ENCODE measurements at places on chromosomes 7 and 10. TPM values are rescaled to one million over a fixed set of nuclear protein-coding genes. Genes with fewer than 3 reads are reported as not detected.
A peak's percentile ranks its signal among the peaks of the same experiment; 100 is the strongest.

The CLEC5A gene
- not detected for total RNA-seq

The OR2A14 gene
- total RNA-seq: not detected

The NUP205 gene
- 87.2 TPM for total RNA-seq

DNA sequence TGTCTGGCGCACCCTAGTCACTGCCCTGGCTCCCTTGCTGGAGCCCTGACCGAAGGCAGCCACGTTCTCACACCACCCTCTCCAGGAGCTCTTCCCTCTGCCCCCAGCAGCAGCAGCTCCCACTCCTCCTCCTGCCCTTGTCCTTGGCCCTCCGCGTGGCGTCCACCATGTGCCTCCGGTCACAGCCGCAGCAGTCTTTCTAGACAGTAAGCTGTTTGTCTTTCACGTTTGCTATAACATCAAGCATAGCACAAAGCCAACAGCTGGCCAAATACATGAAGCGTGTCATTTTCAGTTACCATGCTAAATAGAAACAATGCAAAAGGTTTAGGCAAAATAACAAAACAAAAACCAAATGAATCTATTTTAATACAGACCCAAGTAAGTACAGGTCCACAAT, 3.3 kb downstream of the PITRM1 start:
- DNase-seq: no peak
- peaks cover 10% of the 10 kb centered on the region for H3K36me3 ChIP-seq
- no peak overlapping the region for H3K27ac ChIP-seq
- no peak overlapping the region for H3K4me3 ChIP-seq

DNA sequence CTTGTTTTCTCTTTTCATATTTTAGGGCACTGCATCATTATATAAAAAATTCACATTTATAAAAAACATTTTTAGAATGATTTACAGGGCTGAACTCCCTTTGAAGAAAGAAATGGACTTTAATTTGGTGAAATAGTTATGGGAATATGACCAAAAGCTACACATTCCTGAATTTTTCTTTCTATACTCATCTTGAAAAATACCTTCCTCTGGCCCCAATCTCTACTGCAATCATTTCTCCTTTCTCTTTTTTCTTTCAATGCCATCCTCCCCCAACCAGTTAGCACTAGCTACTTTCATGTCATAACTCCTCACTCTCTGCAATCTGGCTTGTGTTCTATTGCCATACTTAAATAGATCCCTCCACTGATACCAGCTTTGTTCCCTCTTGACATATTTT, 6.2 kb downstream of the WNT8B start:
- H3K4me1 ChIP-seq: no peaks in the 10 kb centered on the region
- no peaks in the 10 kb centered on the region for H3K36me3 ChIP-seq
- no peak for DNase-seq
- H3K27me3 ChIP-seq: peaks cover 17% of the 10 kb centered on the region
- H3K27ac ChIP-seq: no peak overlapping the region

DNA sequence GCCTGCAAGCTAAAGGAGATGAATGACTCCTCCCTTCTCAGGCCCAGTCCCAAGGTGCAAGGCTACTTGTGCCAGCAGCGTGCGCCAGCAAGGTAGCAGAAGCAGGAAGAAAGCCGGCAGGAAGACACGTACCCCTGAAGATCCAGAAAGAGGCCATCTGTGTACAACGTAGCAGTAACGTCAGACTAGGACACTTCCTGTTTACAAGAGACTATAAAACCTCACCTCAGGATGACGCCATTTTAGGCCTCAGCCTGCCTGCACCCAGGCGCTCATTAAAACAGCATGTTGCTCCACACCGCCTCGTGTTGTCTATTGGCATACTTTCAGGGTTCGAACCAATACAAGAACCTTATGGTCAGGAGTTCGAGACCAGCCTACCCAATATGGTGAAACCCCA, 41.4 kb upstream of the SNX10 start:
- H3K36me3 ChIP-seq: no peaks in the 10 kb centered on the region
- H3K4me1 ChIP-seq: no peaks in the 10 kb centered on the region
- no peak overlapping the region for H3K27ac ChIP-seq
- H3K27me3 ChIP-seq: peaks cover 23% of the 10 kb centered on the region

The CYP3A4 gene
- total RNA-seq: 0.35 TPM

DNA sequence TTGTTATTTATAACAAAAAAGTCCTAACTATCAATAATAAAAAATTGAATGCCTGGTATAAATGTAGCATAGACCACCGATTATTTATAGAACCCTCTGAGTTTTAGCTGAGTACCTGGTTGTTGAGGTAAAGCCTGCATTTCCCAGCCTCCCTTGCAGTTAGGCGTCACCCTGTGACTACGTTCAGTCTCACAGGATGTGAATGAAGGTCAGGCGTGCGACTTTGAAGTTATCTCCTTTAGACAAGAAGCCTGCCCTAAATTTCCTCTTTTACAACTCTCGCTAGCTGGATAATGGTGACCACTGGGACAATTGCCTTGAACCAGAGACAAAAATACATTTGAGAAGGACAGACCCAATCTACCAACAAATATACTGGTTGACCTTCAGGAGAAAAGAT, 67.5 kb upstream of the TES start:
- 0 out of 2 replicates have a peak, but pooled peaks cover 2% of the 10 kb centered on the region for H3K27me3 ChIP-seq
- peaks cover 13% of the 10 kb centered on the region for H3K4me1 ChIP-seq
- H3K27ac ChIP-seq: no peak overlapping the region
- no peak for DNase-seq
- no peak overlapping the region for H3K4me3 ChIP-seq

DNA sequence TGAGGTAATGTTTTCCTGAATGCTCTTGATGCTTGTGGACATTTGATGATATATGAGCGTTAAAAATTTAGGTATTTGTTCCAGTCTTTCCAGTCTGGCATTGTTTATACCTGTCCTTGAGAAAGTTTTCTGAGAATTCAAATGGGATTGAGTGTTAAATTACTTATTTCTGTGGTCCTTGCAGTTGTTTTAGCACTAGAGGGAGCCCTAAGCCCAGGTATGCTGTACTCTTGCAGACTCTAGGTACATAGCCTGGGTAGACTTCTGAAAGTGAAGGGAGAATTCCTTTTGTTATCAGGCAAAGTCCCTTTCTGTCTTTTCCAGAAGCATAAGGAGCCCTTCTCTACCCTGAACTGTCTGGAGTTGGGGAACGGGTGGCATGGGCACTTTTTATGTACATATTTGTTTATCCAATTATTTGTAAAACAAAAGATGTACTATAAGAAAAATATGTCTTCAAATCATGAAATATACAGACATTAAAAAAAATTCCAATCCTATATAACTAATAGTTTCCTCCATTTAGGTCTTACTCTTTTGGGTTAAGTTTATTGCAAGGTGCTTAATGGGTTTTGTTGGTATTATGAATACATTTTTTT, 262.1 kb downstream of the ATRNL1 start:
- H3K27ac ChIP-seq: no peak overlapping the region
- H3K36me3 ChIP-seq: no peaks in the 10 kb centered on the region
- DNase-seq: peak; percentile 63
- H3K4me3 ChIP-seq: no peak overlapping the region
- no peaks in the 10 kb centered on the region for H3K27me3 ChIP-seq

The CALCR gene
- not detected for total RNA-seq

DNA sequence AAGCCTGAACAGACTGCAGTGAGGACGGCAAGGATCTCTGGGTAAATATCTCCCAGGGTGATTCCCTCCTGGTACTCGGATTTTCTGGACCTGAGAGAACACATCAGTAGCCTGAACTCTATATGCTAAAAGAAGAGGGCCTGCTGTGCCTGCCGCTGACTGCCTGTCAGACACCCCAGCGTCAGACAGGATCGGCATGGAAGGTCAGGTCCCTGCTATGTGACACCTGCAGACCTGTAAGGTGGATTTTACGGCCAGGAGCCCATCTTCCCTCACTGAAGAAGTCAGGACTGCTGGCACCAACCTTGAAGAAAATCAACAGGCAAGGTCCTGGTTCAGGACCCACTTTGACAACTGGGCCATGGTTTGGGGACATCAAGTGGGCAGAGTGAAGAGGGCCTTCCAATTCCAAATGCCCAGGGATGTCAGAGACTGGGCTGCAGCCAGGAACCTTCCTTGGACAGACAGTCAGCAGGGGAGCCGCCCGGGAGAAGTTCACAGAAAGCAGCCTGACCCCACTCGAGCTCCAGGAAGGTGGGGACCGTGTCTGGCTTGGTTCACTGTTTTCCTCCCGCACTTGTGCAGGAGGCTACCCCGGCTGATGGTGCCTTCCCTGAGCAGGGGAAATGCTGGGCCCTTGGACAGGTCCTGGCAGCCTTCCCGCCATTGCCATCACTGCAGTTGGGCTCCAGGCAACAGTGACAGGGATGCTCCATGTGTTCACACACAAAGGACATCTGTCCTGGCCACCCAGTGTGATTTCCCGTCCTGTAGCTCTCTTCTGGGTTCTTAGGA, 91.8 kb upstream of the LANCL2 start:
- DNase-seq: no peak
- H3K27me3 ChIP-seq: peaks cover 50% of the 10 kb centered on the region
- H3K4me1 ChIP-seq: no peaks in the 10 kb centered on the region
- no peak overlapping the region for H3K27ac ChIP-seq
- H3K36me3 ChIP-seq: no peaks in the 10 kb centered on the region
- H3K4me3 ChIP-seq: no peak overlapping the region

The FFAR4 gene
- not detected for total RNA-seq

The FAM25C gene
- total RNA-seq: not detected

The EBLN1 gene
- not detected for total RNA-seq

- no peak overlapping the region for H3K27ac ChIP-seq
- H3K4me3 ChIP-seq: no peak overlapping the region
- no peak for DNase-seq
- peaks cover 6% of the 10 kb centered on the region for H3K36me3 ChIP-seq
- H3K27me3 ChIP-seq: no peaks in the 10 kb centered on the region
These were observed 16.8 kb downstream of the NUDT1 start for GRCh38 chr7:2258661-2259365.
